ENCODE measurements at places on chromosomes 13 and 19.

DNA sequence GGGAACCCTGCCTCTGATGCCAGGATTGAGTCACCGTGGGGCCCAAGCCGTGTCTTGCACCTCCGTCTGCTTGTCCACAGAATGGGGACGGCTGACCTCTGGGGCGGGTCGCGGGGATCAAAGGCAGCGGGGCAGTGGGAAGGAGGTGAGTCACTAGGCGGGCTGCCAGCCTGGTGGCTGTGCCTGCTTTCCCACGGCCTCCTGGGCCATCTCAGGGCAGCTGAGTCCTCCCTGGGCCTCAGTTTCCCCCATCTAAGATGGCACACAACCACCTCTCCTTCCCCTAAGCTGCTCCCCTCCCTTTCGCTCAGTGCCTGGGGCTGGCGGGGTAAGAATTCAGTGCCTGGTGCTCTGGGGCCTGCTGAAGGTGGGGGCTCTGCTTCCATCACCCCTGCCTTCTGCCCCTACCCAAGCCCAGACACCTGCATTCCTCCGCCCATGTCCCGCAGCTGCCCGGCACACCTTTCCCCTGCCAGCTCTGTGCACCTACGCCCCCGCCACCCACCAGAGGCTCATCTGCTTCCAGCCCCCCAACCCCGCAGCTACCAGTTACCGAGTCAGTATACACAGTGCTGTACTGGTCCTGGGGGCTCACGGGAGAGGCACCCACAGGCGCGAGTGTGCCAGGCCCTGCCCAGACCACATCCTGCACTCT lies 3.5 kb downstream of the MKNK2 start:
- DNase-seq, result no peak

- DNase-seq, result no peak
These were observed 1597.6 kb downstream of the EFNB2 start for GRCh38 chr13:104937881-104938280.

- peak; percentile 82 for DNase-seq
These were observed 9.6 kb upstream of the GPR183 start for GRCh38 chr13:99316657-99317256.

GRCh38 chr19:1501200-1501595 lies 10.2 kb downstream of the REEP6 start:
- no peak for DNase-seq

GRCh38 chr13:66407128-66407527 lies 823.0 kb downstream of the PCDH9 start:
- no peak for DNase-seq

DNA sequence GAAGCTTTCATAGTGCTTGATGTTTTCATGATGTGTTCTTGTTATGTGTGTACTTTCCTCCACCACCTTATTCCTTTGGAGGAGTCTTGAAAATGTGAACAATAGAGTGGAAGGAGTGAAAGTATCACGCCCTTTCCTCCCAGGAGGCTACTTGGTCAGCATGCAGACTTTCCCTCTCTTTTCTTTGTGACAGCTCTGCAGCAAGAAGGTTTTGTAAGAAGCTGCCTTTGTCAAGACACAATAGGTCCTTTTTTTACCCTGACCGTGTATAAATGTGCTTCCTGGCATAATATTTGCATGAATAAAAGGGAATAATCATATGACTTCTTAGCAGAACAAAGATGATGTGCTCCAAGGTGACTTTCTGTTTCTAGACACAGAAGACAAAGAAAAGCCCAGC lies 882.6 kb upstream of the SLITRK5 start:
- DNase-seq, result no peak

GRCh38 chr13:64165826-64166225 lies 2750.2 kb upstream of the PCDH20 start:
- DNase-seq, result no peak

GRCh38 chr19:46571495-46571894 lies 29.6 kb upstream of the CALM3 start:
- no peak for DNase-seq
